ENCODE measurements at places on chromosomes 11 and 22.

- DNase-seq: peak; percentile 73
These were observed 109.3 kb downstream of the GGTLC2 start for GRCh38 chr22:22753526-22754267.

DNA sequence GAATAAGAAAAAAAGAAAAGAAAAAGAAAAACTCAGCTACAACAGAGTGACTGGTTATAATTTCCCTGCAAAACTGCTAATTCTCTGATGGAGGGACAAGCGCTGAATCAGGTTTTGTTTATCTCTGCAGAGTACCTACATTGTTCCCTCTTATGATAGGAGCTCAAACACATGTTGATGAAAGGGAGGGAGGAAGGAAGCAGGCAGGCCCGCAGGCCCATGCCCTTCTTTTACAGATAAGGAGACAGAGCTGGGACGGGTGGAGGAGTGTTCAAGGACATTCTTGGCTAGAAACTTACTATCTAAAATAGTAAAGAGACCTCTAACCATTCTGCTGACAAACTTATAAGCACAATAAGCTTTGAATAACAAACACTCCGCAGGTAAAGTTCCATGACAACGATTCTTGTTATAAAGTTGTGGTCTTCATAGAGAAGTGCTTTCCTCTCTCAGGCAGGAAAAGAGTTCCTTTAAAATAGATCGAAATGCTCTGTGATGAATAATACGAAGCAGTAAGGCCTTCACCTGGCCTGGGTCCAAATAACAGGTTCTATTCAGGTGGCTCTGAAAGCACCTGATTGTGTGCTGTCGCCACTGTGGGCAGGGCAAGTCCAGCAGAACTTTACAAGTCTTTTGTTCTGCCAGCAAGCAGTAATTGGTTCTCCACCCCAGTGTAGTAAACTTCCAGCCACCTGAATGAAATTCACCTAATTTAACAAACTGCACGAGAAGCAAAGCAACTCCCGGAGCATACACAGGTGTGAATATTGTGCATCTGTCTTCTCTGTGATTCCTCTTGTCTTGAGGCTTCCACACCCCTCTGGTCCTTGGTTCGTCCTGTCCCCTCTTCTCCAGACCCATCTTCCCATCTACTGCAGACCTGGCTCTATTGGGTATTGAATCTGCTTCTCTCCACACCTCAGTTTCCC is 15.3 kb upstream of the MICAL2 start:
- DNase-seq: no peak

GRCh38 chr11:12885717-12886239 is 123.3 kb upstream of the RASSF10 start:
- no peak for DNase-seq

DNA sequence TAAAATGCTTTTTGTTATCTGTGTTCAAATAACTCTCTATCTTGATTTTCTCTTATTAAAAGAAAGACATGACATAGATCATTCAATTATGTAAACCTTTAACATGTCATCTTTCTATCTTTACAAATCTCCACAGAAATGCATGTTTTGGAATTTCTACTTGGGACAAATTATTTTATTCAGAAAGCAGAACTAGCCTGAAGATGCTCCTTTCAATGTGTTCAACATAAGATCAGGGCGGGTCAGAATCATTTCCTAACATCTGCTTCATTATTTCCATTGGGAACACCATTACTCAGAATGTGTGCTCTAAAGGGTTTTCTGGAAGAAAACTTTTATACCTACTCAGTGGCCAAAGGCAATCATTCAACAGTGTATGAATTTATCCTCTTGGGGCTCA is at the start of gene OR5AL1:
OR5AL1 (plus strand) TSS at position 301 of the 400 bp plus-strand sequence.
- DNase-seq: no peak

Measured in stimulated activated CD4-positive, alpha-beta T cell treated with anti-CD3 and anti-CD28 coated beads, Interleukin-12 subunit alpha, Interleukin-12 subunit beta, amount 100 ng/mL, for 48 hours (primary cell).